Effector memory CD4-positive, alpha-beta T cell (primary cell): ENCODE measurements at places on chromosomes 7 and 10.

GRCh38 chr7:101586078-101586905 lies 42.8 kb downstream of the MYL10 start:
- DNase-seq: no peak

DNA sequence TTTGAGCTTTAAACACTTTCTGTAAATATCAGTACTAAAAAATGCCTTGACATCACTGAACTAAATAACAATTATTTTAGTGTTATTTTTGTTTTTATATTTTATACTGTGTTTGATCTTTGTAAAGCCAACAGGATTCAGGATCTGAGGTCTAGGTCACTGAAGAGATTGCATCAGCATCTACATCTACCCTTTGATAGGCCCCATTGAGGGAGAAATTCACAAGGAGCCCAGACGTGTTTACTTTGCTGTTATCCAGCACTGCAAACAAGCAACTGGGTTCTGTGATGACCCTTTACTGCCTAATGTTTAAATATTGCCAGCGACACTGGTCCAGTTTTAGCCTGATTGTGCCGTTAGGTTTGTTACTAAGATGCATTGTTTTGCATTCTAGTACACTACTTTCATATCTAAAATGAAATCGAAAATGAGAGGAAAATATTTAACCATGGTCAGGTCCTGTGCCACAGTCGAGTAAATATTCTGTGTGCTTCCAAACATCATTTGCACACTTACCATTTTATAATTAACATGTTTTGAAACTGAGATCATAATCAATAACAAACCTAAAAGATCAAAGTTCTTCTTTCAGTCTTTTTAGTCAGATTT lies 48.7 kb downstream of the SP8 start:
- no peak for DNase-seq

- DNase-seq: no peak
These were observed 293.7 kb downstream of the BBS9 start for GRCh38 chr7:33422825-33423645.

GRCh38 chr7:150384406-150385301 lies 5.5 kb downstream of the ZNF775 start:
- DNase-seq: no peak

DNA sequence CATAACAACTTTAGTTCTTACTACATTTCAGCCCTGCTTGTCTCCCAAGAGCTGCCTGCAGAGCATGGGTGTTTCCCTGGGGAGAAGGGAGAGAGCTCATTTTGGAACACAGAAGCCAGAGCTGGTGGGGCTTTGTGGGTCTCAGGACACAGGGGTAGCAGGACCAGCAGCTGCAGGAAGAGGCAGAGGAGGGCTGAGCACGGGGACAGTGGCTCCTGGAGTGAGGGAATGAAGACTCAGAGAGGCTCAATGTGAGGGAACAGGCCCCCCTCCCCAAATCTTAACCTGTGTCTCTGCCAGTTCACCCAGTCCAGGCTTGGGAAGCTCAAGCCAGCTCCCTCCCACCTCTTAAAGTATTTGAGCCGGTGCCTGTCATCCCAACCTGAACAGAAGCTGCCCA lies 50.0 kb downstream of the CHST3 start:
- DNase-seq: no peak
